Upper lobe of right lung (tissue), 1 donor: ENCODE measurements at places on chromosomes 5 and 9. TPM values are rescaled to one million over a fixed set of nuclear protein-coding genes. Genes with fewer than 3 reads are reported as not detected.

GRCh38 chr5:148972974-148973374, 89.9 kb downstream of the SH3TC2 start:
- no peak for DNase-seq
- no peaks in the 10 kb centered on the region for H3K36me3 ChIP-seq
- peaks cover 24% of the 10 kb centered on the region for H3K4me1 ChIP-seq
- no peak overlapping the region for H3K4me3 ChIP-seq
- H3K27me3 ChIP-seq: no peaks in the 10 kb centered on the region
- peak overlapping the region; percentile 72 for H3K27ac ChIP-seq

DNA sequence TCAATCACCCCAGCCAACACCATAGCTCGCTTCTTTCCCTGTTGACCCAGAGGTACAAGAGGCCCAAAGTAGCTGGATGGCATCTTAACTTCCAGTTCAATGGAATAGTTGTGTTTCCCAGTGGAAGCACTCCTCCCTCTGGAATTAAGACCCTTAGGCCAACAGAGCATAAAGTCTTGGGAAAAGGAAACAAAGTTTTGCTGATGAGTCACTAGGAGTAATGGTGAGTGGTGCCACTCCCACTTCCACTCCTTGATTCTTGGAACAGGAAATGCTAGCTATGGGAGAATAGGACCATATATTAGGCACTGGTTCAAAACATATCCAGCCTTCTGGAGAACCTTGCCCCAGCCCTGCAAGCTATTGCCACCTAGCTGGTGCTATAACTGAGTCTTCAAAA, 44.7 kb upstream of the LMX1B start:
- H3K27ac ChIP-seq: no peak overlapping the region
- no peaks in the 10 kb centered on the region for H3K4me1 ChIP-seq
- peaks cover 13% of the 10 kb centered on the region for H3K27me3 ChIP-seq

GRCh38 chr5:108858959-108859358, 111.3 kb downstream of the FER start:
- H3K4me1 ChIP-seq: no peaks in the 10 kb centered on the region
- no peaks in the 10 kb centered on the region for H3K36me3 ChIP-seq
- H3K27ac ChIP-seq: no peak overlapping the region
- DNase-seq: no peak
- no peaks in the 10 kb centered on the region for H3K27me3 ChIP-seq
- no peak overlapping the region for H3K4me3 ChIP-seq

- H3K27me3 ChIP-seq: peaks cover 6% of the 10 kb centered on the region
- peak; percentile 20 for DNase-seq
- peak overlapping the region; percentile 61 for H3K27ac ChIP-seq
- no peak overlapping the region for H3K4me3 ChIP-seq
Observed at GRCh38 chr9:130287736-130288135, 22.2 kb downstream of the HMCN2 start.

DNA sequence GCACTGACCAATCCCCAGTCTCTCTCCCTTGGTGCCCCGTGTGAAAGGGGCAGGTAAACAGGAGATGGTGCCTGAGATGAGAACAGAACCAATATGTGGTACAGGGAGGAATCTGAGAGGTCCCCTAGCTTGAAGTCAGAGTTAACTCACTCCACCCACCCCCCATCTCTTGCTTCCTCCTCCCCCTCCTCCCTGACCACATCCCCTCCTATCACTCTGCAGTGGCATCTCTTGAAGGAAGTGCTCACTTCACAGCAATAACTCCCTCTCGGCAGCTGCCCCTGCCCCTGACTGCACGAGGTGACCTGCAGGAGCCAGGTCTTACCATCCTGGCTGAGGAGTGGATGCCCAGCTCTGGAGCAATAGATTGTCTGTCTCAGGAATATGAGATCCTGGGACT, 224.0 kb downstream of the GAS1 start:
- DNase-seq: no peak
- no peaks in the 10 kb centered on the region for H3K36me3 ChIP-seq
- peaks cover 6% of the 10 kb centered on the region for H3K4me1 ChIP-seq
- H3K27me3 ChIP-seq: no peaks in the 10 kb centered on the region
- no peak overlapping the region for H3K27ac ChIP-seq

- no peak overlapping the region for H3K4me3 ChIP-seq
- H3K27ac ChIP-seq: no peak overlapping the region
- H3K4me1 ChIP-seq: no peaks in the 10 kb centered on the region
- no peaks in the 10 kb centered on the region for H3K27me3 ChIP-seq
- no peak for DNase-seq
Observed at GRCh38 chr9:84318981-84319380, 21.6 kb downstream of the SLC28A3 start.

DNA sequence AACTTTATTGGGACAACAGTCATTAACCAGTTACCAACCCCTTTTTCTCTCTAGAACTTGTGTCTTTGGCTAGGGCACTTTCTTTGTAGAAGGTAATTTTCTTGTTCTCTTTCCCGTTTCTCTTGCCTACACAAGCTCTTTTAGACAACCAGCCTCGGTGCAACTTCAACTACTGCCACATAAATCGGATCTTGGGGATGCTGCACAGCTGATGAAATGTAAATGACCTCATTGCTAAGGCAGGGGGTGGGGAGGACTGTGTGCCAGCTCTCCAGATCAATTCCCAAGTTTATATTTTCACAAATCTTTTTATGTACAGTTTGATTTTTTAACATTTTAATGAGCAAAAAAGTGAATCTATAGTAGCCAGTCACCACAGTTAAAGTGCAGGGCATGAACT, 157.6 kb downstream of the DENND1A start:
- no peak overlapping the region for H3K27ac ChIP-seq
- no peak for DNase-seq
- no peaks in the 10 kb centered on the region for H3K27me3 ChIP-seq
- H3K36me3 ChIP-seq: no peaks in the 10 kb centered on the region
- no peak overlapping the region for H3K4me3 ChIP-seq
- H3K4me1 ChIP-seq: peaks cover 5% of the 10 kb centered on the region

- no peak overlapping the region for H3K27ac ChIP-seq
- H3K4me1 ChIP-seq: no peaks in the 10 kb centered on the region
- H3K4me3 ChIP-seq: no peak overlapping the region
- no peak for DNase-seq
- H3K36me3 ChIP-seq: no peaks in the 10 kb centered on the region
Observed at GRCh38 chr5:53430618-53431252, 49.7 kb upstream of the FST start.

DNA sequence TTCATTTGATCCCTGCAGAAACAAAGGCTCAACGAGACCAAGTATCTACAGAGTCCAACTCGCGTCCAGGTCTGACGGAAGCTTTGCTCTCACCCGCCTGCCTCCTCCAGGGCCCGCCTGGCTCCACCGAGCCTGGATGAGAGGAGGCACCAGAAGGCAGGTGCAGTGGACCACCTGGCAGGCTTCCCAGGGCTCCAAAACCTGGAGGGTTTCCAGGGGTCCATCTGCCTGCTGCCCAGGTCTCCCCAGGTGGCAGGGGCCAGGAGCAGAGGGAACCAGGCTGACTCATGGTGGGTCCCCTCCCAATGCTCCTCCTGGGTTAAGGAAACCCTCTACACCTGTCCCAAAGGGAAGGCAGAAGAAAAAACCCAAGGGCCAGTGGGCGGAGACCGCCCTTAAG, 59.5 kb downstream of the VAV2 start:
- H3K36me3 ChIP-seq: no peaks in the 10 kb centered on the region
- no peak overlapping the region for H3K4me3 ChIP-seq
- H3K27ac ChIP-seq: peak overlapping the region; percentile 36
- H3K4me1 ChIP-seq: peaks cover 21% of the 10 kb centered on the region

GRCh38 chr5:102755686-102756371, 724 bp downstream of the PAM start:
- peaks cover 26% of the 10 kb centered on the region for H3K4me1 ChIP-seq
- DNase-seq: peak; percentile 81
- H3K27ac ChIP-seq: peak overlapping the region; percentile 84
- no peaks in the 10 kb centered on the region for H3K36me3 ChIP-seq
- H3K27me3 ChIP-seq: no peaks in the 10 kb centered on the region

- no peak for DNase-seq
- no peaks in the 10 kb centered on the region for H3K36me3 ChIP-seq
- H3K4me3 ChIP-seq: no peak overlapping the region
Observed at GRCh38 chr5:173451031-173451430, 122.8 kb upstream of the STC2 start.

DNA sequence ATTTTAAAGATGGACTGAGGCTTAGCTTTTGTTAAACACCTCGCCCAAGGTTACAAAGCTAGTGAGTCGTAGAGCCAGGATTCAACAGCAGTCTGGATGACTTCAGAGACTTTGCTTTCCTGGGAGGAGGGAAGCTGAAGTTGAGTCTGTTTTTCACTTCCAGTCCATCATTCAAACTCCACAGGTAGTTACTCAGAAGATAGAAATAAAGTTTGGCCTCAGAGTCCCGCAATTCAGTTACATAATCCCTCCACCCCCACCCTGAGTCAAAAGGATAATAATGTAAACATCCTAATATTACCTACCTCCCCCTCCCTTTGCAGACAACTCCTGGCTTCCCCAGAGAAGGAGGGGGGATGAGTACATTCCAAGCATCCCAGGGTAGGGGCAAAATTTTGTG, 8.1 kb downstream of the HBEGF start:
- H3K36me3 ChIP-seq: peaks cover 18% of the 10 kb centered on the region
- H3K27ac ChIP-seq: no peak overlapping the region
- H3K4me3 ChIP-seq: no peak overlapping the region
- no peak for DNase-seq
- H3K4me1 ChIP-seq: peaks cover 46% of the 10 kb centered on the region
- no peaks in the 10 kb centered on the region for H3K27me3 ChIP-seq

- no peaks in the 10 kb centered on the region for H3K27me3 ChIP-seq
- no peaks in the 10 kb centered on the region for H3K36me3 ChIP-seq
- no peak for DNase-seq
- H3K4me3 ChIP-seq: no peak overlapping the region
- H3K4me1 ChIP-seq: peaks cover 35% of the 10 kb centered on the region
- no peak overlapping the region for H3K27ac ChIP-seq
Observed at GRCh38 chr9:110095161-110095595, 112.8 kb downstream of the C9orf152 start.

DNA sequence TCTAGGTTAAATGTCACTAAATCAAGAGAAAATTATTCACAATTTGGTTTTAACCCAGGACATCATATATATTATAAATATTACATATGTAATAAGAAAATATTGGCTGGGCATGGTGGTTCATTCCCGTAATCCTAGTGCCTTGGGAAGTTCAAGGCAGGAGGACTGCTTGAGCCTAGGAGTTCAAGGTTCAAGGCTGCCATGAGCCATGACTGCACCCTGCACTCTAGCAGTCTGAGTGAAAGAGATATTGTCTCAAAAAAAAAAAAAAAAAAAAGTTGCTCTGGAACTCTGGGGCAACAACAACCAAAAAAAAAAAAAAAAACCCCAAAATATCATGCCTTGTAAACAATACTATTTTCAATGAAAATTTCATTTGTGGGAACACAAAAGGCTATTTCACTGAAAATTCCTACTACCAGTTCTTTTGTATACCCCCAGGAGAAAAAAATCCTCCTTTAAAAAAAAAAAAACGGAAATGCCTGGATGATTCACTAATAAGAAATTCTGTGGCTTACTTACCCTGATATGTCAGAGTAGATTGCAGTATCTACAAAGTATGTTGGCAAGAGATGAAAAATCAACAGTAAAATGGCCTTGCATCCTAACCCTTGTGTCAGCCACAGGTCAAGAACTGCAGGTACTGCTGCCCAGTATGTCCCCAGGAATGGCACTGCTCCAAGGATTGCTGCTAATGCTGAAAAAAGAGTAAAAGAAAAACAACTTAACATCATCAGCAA, 22.6 kb upstream of the CTNNAL1 start:
- peak overlapping the region; percentile 17 for H3K27ac ChIP-seq
- no peak for DNase-seq
- H3K4me1 ChIP-seq: peaks cover 25% of the 10 kb centered on the region
- peaks cover 44% of the 10 kb centered on the region for H3K36me3 ChIP-seq
- H3K4me3 ChIP-seq: no peak overlapping the region

DNA sequence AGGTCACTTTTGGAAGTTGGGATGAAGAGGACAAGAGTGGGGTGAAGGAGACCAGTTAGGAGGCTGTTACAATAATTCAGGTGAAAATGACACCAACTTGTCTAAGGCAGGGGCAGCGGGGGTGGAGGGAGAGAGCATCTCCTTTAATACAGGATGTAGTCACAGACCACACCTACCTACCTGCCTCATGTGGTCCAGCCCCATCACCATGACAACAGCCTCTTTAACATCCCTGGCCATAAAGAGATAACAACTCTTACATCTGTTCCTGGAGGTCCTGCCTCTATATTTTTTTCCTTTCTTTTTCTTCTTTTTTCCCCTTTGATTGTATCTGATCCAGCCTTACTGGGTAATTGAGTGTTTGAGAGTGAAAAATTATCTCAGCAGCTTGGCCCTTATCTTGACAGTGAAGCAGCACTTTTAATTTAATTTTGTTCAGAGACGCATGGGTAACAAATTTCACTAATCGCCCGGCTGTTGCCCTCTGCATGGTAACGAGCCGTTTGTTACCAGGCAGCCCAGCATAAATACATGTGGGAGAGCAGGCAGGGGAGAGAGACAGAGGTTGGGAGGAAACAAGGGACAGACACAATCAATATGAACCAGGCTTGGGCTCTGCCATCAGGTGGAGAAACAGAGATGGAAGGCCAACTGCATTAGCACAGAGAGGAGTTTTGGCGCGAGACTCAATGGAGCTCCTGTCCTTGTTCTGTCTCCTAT, 338.1 kb downstream of the ASTN2 start:
- H3K27me3 ChIP-seq: no peaks in the 10 kb centered on the region
- no peak overlapping the region for H3K4me3 ChIP-seq
- H3K27ac ChIP-seq: no peak overlapping the region
- no peaks in the 10 kb centered on the region for H3K36me3 ChIP-seq

GRCh38 chr9:4315582-4316215, 15.8 kb upstream of the GLIS3 start:
- no peak overlapping the region for H3K4me3 ChIP-seq
- H3K4me1 ChIP-seq: no peaks in the 10 kb centered on the region
- DNase-seq: peak; percentile 89
- no peaks in the 10 kb centered on the region for H3K36me3 ChIP-seq
- no peak overlapping the region for H3K27ac ChIP-seq

GRCh38 chr9:73531658-73532057, 380.0 kb downstream of the ANXA1 start:
- no peaks in the 10 kb centered on the region for H3K36me3 ChIP-seq
- no peak overlapping the region for H3K4me3 ChIP-seq
- no peak overlapping the region for H3K27ac ChIP-seq

DNA sequence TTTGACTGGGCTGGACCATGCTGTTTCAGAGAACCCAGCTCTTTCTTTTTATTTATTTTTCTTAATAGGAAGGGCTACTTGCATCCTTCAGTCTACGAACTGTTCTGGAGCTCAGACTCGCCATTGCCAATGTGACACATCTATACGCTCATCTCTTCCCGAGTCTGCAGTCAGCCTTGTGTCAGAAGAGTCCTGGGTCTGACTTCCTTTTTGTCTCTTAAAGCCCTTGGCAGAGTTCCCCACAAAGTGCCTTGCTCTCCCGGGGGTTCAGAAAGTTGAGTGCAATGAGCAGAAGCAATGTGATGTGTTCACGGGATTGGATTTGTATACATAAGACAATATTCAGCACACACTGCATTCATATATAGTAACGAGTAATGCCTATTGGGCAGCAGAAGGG, 140.4 kb downstream of the ATPSCKMT start:
- no peaks in the 10 kb centered on the region for H3K36me3 ChIP-seq
- DNase-seq: no peak
- H3K4me1 ChIP-seq: no peaks in the 10 kb centered on the region
- H3K27me3 ChIP-seq: no peaks in the 10 kb centered on the region
- no peak overlapping the region for H3K27ac ChIP-seq

The C1QTNF3 gene
- total RNA-seq: 4.5 TPM

The TLX3 gene
- not detected for total RNA-seq

The ENC1 gene
- 15.0 TPM for total RNA-seq

The ANGPTL2 gene
- total RNA-seq: 19.4 TPM

The SLCO6A1 gene
- not detected for total RNA-seq

The IFNA13 gene
- not detected for total RNA-seq
